ENCODE measurements at places on chromosomes 4 and X.
A peak's percentile ranks its signal among the peaks of the same experiment; 100 is the strongest.

DNA sequence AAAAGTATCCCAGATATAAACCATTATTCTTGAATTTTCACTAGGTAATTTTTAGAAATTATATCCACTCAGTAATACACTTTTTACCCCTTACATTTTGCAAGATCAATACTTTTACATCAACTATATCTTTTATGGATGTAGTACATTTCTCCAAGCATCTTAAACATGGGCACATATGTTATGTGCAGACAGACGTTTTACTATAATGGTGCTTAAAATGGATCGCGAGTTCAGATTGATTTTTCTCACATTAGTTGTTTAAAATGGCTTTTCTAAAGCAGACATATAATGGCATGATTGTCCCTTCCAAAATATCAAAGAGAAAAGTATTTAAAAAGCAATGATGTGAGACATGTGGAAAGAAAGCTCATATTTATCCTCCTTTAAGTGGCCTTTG, 786.1 kb downstream of the PDHA2 start:
- no peak for DNase-seq

GRCh38 chr4:85005865-85006377, 39.4 kb upstream of the WDFY3 start:
- DNase-seq: no peak

DNA sequence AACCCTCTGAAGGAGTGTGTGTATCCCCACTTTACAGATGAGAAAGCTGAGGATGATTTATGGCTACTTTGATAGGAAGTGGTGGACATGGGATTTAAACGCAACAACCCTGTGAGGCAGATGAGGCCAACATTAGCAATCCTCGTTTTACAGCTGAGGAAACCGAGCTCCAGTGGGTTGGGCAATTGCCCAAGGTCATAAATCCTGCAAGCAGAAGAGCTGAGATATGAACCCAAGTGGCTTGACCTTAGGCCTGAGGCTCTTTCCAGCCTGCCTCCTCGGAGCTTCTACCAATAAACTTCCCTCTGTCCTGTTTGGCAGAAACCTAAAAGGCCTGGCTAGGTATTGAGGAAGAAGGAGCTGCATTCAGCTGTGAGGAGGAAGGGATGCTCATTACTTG, 185.5 kb upstream of the RBPJ start:
- DNase-seq: no peak

- no peak for DNase-seq
Measured at GRCh38 chr4:111464251-111465045, 680.8 kb upstream of the FAM241A start.

DNA sequence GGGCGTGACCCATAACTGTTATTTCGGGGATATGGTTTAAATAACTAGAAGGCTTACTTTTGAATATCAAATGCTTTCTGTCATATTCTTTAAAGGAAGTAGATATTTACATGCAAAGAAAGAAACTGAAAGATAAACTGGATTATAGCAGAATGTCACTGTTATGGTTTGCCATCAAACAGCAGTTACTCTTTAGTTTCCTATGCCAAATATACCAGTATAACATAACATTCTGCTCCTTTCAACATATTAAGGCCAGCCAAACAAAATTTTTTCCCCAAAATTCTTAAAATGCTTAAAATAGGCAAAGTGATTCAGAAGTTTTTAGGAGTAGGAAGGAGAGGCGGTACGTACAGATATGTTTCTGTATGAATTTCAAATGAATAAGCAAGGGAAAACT, 27.0 kb downstream of the KDM6A start:
- no peak for DNase-seq

- DNase-seq: no peak
Measured at GRCh38 chrX:29281078-29281742, 694.0 kb downstream of the IL1RAPL1 start.

DNA sequence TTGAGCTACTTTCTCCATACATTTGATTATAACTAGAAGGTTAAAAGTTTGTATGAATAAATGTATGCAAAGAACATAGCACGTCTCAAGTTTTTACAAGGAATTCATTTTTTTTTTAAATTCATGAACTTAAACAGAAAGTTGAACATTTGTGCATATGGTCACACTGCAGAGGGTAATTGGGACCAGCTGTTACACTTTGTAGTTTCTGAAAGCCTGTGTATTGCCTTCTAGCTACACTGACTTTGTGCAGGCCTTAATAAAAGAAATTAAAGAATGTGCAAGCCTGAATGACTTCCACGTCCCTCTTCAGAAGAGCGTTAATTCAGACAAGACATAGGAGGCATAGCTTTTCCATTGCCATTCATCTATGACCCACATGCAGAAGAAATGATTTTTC, 153.1 kb upstream of the PCDH18 start:
- no peak for DNase-seq

- DNase-seq: peak; percentile 80
Measured at GRCh38 chrX:13000301-13000811, 25.4 kb downstream of the TMSB4X start.

GRCh38 chr4:5890063-5890727, 2.7 kb downstream of the CRMP1 start:
- no peak for DNase-seq

DNA sequence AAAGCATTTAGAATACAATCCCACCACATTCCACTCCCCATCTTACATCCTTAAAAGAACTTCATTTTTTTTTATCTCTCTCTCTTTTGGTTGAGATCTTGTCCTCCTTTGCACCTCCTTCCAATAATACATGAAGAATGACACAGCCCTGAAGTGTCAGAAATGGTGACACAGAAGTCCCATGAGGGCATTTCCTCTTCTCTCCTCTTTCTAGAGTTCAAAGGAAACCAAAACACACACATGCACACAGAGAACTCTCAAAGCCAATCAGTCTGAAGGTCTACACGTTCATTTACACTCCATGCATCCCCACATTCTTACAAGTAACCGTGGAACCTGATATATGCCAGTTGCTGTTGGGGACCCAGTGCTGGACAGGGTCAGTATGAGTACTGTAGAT, 450.7 kb downstream of the HNRNPD start:
- DNase-seq: no peak

GRCh38 chr4:168907119-168907698, 102.8 kb downstream of the CBR4 start:
- no peak for DNase-seq

- DNase-seq: no peak
Measured at GRCh38 chrX:16924631-16925480, 21.6 kb upstream of the REPS2 start.

DNA sequence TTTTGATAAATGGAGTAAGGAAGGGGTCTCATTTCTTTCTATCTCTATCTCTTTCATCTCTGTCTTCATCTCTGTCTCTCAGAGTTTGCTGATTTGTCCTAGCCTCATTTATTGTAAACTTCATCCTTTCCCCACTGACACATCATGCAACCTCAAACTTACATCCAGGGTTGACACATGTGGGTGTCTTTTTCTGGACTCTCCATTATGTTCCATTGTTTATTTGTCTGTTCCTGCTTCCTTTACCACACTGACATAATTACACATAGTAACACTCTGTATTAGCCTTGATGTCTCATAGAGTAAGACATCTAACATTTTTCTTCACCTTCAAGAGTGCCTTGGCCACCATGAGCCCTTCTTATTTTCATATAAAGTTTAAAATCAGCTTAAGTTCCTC, 8.1 kb upstream of the SRD5A3 start:
- DNase-seq: no peak

DNA sequence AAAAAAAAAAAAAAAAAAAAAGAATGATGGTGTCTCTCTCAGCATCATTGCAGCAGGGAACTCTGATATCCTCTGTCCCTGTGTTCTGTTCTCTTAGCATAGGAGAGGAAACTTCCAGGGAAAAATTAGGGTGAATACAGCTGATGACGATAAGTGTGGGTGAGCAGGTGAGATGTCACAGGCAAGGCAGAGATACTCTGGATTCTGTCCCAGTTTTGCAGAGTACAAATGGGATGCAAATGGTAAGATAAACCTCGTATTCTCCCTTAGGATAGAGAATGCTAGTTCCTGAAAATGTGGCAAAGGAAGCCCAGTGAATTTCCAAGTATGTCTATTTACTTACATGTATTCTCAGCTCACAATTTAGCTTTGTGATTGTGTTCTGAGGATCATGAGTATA, 671.6 kb upstream of the BOD1L1 start:
- DNase-seq: no peak

GRCh38 chr4:121951521-121952110, at the start of gene TRPC3:
Gene TRPC3, minus strand, starts transcription at chr4:121952060. Its CDS starts 380 bp downstream, at chr4:121951680.
- DNase-seq: peak; percentile 5

DNA sequence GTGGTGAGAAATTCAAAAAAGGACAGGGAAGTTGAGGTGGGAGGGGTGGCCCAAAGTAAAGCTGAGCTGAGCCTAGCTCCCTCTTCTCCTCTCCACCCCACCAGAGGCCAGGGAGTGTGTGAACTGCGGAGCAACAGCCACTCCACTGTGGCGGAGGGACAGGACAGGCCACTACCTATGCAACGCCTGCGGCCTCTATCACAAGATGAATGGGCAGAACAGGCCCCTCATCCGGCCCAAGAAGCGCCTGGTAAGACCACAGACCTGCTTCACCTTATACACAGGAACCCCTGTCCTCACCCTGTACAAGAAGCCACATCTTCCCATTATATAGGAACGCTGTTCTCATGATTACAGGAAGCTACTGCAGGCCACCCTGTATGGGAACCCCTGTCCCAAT, 5.8 kb downstream of the GATA1 start:
- DNase-seq: no peak

DNA sequence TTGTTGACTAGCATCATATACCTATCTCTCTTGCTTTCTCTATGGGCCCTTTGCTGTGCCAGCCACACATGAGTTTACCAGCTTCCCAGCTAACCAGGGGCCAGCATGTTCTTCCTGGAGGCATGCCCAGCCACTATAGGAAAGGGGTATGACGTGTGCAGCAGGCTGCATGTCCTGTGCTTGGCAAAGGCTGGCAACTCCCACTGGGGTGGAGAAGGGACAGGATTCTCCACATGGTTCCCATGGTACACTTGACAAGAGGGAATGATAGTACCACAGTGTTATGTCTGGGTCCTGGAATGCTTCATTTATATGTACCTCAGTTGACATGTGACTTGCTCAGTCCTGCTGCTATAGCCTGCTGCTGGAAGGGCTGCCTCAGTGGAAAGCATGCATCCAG, 78.8 kb downstream of the TMEM164 start:
- DNase-seq: no peak

DNA sequence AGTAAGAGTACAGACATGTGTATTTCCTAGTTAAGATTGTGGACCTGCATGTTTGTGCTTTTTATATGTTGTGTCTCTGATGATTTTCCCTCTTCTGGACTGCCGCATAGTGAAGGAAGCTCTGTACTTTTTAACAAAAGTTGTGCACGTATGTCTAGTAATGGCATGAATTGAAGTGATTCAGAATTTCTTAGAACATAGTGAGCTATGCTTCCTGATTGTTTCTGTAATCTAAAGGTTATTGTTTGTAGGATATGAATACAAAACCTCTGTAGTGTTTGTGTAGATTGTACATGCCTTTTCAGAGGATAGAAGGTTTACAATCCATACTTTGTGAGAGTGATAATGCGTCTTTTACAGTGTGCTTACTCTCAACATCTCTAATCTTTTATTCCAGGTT, 37.0 kb upstream of the NUDT6 start:
- DNase-seq: no peak

DNA sequence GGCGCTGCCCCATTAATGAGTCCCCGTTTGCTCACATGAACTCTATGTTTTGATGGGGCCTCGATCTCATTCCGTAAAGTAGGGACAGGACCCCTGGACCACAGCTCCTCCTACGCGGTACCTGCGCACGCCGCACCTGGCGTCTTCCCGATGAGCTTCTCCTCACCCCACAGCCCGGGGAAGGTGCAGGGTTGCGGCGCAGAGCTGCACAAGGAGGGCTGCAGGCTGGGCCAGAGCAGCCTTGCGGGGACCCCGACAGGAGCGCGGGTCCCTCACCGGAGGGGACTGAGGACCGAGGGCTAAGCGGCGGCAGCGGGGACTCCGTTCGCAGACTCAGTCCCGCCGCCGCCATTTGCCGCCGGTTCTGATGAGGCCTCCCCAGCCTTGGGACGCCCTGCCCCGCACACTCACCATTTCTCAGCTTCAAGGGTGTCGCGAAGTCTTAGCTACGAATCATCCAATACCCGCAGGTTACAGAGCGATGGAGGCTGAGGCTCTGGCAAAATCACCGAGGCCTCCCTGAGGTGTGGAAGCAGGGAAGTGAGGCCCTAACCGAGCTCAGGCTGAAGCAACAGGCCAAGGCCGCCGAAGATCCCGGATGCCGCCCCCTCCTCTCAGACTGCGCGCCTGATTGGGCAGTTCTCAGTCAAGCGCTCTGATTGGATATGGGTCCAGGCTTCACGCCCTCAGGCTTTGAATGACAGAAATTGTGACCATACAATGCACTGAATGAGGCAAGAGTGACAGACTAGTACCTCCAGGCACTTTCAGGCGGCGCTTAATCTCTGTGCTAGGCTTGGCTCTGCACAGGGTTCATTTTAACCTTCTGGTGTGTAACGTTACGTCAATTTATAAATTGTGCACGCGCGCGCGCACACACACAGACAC, 25.1 kb downstream of the ZNF721 start:
- DNase-seq: peak; percentile 99

GRCh38 chr4:118410138-118410537, 57.3 kb upstream of the PRSS12 start:
- DNase-seq: no peak

- no peak for DNase-seq
Measured at GRCh38 chrX:138945219-138945618, 233.7 kb upstream of the FGF13 start.

DNA sequence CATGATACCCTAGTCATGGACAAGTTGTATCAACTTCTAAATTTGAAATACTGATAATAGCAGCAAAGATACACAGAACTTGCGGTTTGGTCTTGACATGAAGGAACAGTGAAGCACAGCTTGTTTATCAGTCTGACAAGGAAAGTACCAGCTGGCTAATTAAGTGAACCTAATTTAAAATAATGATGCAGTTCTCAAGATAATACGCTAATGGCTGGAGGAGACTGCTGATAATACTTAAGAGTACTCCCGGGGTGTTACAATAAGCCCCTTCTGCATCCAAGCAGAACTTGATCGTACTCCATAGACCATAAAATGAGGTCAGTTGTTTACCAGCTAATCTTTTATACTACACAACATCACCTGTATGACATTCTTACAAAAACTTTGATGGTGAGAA, 697.5 kb downstream of the FSTL5 start:
- DNase-seq: no peak

GRCh38 chrX:14095702-14096101, 66.0 kb upstream of the GEMIN8 start:
- peak; percentile 62 for DNase-seq

- no peak for DNase-seq
Measured at GRCh38 chrX:132173647-132174046, 45.6 kb downstream of the RAP2C start.

- no peak for DNase-seq
Measured at GRCh38 chr4:123701131-123701575, 304.6 kb downstream of the SPRY1 start.

GRCh38 chr4:184096561-184097240, 121.0 kb downstream of the ENPP6 start:
- DNase-seq: no peak

Data from OCI-LY7 (cell line).